ENCODE measurements at places on chromosomes 16 and 17.

- DNase-seq: no peak
Measured at GRCh38 chr17:18960241-18960665, 8.3 kb downstream of the SLC5A10 start.

GRCh38 chr17:12282056-12282455 lies 261.4 kb downstream of the MAP2K4 start:
- no peak for DNase-seq

GRCh38 chr16:11334831-11335404 lies 10.3 kb upstream of the RMI2 start:
- no peak for DNase-seq

DNA sequence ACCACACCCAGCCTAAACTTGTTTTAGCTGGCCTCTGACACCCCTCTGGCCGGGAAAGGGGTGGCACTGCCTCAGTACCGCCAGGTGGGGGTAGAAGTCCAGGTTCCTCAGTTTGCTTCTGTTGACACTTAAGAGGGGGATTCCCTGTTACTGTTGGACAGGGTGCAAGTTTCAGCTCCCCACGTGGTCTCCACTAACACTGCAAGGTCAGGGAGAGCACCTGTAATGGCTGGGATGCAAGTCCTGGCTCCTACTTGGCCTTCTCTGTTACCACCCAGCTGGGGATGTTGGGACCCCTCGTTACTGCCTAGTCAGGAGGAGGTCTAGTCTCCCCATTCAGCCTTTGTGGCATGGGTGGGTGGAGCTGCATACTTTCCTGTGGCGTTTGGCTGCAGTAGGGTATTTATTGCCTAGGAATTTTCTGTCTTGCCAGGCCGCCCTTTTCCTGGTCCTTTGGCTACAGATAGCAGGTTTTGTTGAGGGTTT lies 10.6 kb upstream of the MFAP4 start:
- no peak for DNase-seq

- no peak for DNase-seq
Measured at GRCh38 chr16:77784441-77785372, 3.7 kb upstream of the VAT1L start.
